ENCODE measurements at places on chromosomes 1 and 21.

GRCh38 chr1:38268226-38268625 is 221.6 kb upstream of the POU3F1 start:
- no peak for DNase-seq

- DNase-seq: peak; percentile 91
Measured at GRCh38 chr1:149945206-149945605, 8.5 kb upstream of the MTMR11 start.

DNA sequence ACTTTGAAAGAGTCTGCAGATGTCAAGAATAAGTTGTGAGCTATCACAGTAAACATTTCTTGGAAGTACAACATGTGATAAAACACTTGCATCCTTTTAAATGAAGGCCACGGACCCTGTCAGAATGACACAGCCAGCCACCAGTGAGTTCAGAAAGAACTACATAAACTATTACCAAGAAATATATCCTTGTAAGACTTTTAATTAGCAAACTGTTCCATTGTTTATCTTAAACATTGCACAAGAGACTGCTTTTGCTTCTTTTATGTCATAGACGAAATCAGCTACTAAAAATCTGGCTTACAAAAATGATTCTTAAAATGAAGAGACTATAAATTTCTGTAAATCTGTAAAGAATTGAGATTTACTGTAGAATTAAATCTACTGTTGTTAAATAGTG is 17.9 kb downstream of the LRRC7 start:
- no peak for DNase-seq

- DNase-seq: no peak
Measured at GRCh38 chr1:51953079-51953478, 37.4 kb downstream of the RAB3B start.

DNA sequence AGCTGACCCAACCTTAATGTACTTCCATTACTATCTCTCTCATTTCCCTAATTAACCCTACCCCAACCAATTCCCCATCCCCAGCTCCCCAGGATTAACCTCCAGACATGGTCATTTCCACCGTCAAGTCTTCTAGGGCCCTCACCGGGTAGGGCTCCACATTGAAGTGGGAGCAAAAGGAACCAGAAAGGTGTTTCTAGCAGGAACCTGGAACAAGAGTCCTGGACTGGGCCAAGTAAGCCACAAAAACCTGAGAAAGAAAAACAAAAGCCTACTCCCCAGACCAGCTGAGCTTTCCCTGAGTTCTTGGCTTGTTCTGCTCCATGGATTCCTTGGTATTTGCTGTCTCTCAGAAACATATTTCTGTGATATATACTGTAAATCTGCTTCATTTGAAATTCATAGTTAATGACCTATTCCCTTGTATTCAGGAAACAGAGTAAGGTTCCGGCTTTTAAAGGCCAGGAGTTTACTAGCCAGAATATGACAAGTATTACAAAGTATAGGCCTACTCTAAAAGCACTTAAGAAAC is 58.4 kb downstream of the SYF2 start:
- no peak for DNase-seq

DNA sequence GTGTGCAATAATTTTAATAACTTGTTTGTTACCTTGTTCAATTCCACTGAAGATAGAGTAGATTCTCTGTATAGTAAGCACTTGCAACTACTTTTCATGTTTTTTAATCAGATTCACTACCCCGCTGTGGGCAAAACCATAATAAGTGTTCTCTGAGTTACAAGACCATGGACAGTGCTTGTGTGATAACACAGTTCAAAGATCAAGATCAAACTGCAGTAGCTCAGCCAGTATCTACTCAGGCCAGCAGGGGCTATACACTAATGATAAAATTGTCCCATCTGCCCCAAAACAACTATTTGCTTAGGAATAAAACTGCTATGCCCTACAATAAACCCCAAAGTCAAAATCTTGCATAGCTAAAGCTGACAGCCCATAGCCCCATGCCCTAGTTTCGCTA is 129.6 kb downstream of the LRRC7 start:
- DNase-seq: no peak

- no peak for DNase-seq
Measured at GRCh38 chr1:76268341-76268740, 193.8 kb downstream of the ST6GALNAC3 start.

- DNase-seq: no peak
Measured at GRCh38 chr21:36992671-36993070, 13.8 kb upstream of the RIPPLY3 start.

DNA sequence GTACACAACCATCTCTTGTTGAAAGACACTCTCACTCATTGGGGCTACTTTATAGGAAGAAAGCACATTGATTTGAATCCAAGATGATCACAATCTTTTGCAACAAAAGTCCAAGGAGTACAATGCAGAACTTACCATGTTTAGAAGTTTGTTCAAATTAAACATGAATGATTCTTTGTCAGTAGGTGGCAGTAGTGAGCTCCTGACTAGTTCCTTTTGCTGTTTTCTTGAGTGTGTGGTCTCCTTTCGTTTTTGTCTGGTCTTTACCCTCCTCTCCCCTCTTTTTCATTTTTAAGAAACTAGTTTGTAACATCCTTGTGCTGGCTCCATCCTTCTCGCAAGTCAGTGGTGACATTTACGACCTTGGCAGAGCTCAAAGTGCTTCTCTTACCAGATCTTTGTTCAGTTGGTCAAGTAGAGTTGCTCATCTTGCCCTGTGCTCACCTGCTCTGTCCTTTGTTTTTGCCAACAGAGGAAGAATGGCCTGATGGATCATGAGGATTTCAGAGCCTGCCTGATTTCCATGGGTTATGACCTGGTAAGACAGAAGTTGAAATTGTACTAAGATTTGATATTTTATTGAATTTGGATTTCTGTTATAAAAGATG is 35.7 kb upstream of the MTR start:
- DNase-seq: peak; percentile 55

GRCh38 chr1:225354906-225355305 is 72.9 kb downstream of the LBR start:
- no peak for DNase-seq

GRCh38 chr1:240188139-240188538 is 96.5 kb downstream of the FMN2 start:
- no peak for DNase-seq

- DNase-seq: no peak
Measured at GRCh38 chr1:150995460-150995859, 11.2 kb downstream of the MINDY1 start.

DNA sequence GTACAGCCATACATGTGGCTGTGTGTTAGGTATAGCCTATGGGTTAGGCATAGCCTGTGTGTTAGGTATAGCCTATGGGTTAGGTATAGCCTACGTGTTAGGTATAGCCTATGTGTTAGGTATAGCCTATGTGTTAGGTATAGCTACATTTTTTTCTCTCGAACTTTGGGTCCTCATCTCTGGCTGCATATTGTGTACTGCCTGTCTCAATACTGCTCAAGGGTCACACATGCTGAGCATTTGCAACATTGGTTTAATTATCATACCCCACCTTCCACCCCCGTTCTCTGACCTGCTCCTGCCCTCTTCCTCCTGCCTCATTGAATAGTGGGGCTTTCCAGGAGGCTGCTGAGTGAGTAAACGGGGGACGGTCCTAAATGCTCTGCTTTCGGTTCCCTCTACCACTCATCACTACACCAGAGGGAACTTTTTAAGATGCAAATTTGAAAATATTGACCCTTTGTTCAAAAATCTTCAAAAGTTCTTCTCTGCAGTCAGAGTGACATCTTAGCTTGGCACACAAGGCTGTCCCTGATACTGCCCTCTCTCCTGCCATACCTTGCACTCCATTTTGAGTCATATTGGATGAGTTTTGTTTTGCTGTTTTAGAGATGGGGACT is 17.8 kb downstream of the OR2B11 start:
- no peak for DNase-seq

DNA sequence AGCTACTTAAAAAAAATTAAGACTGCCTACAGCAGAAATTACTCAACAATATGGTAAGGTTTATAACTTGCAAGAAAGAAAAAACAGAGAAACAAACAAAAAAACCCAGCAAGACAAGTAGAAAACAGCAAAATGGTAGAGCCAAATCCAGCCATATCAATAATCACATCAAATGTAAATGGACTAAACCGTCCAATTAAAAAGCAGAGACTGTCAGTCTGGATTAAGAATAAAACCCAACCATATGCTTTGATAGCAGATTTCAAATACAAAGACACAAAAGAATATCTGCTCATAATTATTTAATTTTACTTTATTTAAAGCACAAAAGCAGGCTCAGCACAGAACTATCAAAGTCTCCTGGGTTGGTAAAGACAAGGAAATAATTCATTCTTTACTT is 17.5 kb downstream of the PACC1 start:
- no peak for DNase-seq

DNA sequence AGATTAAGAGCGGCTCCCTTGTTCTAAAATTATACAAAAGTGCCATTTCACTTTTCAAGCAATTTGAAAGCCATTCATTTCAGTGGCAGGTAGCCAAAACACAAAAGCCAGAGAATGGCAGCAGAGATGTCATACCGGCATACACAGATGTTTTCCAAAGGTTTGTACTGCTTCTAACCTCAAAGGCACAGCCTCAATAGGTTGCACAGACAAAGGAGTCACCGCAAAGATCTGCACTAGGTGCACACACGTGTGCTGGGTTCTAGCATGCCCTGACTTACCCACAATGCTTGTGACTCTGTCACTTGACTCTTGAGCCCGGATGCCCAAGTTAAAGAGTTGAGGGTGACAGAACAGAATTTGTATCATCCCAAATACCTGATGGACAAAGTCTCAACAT is 448.9 kb upstream of the ADGRL2 start:
- DNase-seq: no peak

- no peak for DNase-seq
Measured at GRCh38 chr1:71641903-71642302, 561.1 kb upstream of the ZRANB2 start.

DNA sequence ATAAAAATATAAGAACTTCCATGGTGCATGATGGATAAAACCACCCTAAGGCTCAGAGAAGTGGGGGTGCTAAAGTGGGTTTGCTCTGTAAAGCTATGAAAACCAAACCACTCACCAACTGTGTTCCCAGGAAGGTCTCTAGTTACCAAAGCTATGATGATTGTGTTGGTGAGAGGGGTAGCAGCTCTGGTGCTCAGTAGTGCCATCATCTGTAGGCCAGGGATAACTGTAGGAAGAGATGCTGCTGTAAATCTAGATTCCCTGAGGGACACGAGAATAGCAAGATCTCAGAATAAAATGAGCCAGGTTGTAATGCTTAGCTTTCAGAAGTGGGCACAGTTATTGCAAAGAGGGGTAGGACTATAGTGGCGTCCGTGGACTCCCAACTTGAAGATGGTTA is 124.5 kb downstream of the GREM2 start:
- no peak for DNase-seq

GRCh38 chr1:143735764-143736461 is 235.9 kb downstream of the FAM72C start:
- DNase-seq: no peak

DNA sequence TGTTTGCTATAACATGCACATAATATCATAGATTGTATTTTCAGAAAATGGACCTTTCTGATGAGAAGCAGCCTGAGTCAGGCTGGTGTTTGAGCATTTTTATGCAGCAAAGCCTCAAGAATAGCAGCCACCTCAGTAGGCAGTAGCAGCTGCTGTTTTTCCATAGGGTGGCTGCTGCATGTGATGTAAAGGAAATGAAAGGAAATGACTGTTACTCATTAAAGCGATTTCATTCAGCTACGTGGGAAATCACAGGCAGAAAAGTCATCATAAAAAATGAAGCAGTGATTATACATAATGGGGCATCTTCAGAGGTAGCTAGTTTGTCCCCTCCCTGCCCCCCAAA is 110.4 kb downstream of the PATJ start:
- no peak for DNase-seq

DNA sequence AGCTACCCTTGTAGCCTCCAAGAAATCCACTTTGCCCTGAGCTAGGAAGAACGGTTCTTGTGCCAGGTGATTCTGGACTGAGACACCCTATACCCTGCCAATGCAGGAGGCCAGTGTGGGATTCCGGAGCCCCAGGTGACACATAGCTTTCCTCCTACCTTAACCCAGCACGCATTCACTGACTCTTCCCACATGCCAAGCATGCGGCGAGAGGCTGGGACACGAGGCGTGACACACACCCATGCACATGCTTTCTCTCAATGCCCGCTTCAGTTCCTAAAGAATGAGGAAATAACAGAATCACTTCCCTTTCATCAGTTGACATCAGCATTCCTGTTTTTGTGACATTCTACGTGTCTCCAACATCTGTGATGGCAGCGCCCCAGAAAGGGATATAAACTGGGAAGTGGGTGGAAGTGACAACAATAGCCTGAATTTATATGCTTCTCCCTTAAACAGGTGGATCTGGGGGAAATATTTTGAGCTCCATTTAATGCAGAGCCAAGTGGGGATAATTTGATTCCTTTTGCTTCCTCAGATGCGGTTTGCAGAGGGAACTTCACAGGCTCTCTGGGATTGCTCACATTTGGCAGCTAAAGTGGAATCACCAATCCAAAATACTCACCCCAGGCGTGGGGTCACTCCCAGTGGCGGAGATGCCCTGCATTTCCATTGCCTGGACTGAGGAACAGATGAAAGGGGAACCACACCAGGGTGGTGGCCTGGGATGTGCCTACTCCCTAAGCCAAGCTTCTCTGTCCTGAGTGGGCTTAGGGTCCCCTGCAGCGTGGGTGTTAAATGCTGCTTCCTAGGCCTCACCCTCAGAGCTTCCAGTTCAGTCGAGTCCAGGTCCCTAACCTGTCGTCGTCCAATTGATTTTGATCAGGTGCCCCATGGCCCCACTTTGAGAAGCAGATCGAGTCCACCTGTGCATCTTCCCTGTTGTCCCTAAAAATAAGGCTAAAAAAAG is 445.1 kb downstream of the SIPA1L2 start:
- DNase-seq: no peak

DNA sequence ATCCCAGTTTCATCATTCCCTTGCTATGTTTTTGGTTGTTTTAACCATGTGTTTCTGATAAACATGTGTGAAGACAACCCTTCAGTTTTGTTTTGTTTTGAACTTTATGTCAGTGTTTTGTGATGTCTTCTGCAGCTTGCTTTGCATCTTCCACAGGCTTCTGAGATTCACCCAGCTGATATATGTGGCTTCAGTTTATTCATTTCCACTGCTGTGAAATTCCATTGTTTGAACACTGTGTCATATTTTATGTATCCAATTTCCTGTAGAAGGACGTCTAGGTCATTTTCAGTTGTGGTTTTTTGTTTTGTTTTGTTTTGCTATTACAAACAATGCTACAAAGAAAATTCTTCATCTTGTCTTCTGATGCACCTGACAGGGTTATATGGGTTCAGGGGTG is 27.2 kb upstream of the SLC26A9 start:
- no peak for DNase-seq

DNA sequence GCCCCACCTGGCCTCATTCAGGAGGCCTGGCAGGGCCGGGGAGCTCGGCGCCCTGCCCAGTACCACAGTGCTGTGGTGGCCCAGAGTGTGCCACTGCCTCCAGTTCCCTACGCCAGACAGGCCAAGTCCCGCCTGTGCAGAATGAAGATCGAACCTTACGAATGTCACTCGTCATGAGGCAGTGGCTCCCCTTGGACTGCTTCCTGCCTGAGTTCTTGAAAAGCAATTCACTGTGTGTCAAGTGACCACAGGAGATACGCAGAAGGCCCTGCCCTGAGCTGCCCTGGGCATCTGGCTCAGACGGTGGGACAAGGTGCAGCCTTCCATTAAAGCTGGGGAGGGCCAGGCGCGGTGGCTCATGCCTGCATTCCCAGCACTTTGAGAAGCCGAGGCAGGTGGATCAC is 49.6 kb upstream of the LRP8 start:
- DNase-seq: no peak

- DNase-seq: no peak
Measured at GRCh38 chr21:44405091-44405947, 50.0 kb upstream of the LRRC3 start.
